ENCODE measurements at places on chromosomes 2 and 18. TPM values are rescaled to one million over a fixed set of nuclear protein-coding genes. Genes with fewer than 3 reads are reported as not detected.

Gene CFC1
- not detected for total RNA-seq

Gene RTP5
- not detected for total RNA-seq

Gene CAPN14
- total RNA-seq, result not detected

Gene PROKR1
- not detected for total RNA-seq

Gene CACNB4
- total RNA-seq, result 0.26 TPM

Gene TCF23
- total RNA-seq, result not detected

Gene CSRNP3
- total RNA-seq, result 0.08 TPM

Gene EPB41L3
- total RNA-seq, result not detected

Gene UGGT1
- 27.0 TPM for total RNA-seq

Gene REG3A
- total RNA-seq, result not detected

Gene CCDC178
- total RNA-seq, result not detected

Gene GALNT3
- 39.6 TPM for total RNA-seq

Gene ALPG
- not detected for total RNA-seq

Gene ARHGEF4
- total RNA-seq, result 0.13 TPM

- DNase-seq, result no peak
Observed at GRCh38 chr2:10190737-10191532, 68.4 kb downstream of the RRM2 start.

DNA sequence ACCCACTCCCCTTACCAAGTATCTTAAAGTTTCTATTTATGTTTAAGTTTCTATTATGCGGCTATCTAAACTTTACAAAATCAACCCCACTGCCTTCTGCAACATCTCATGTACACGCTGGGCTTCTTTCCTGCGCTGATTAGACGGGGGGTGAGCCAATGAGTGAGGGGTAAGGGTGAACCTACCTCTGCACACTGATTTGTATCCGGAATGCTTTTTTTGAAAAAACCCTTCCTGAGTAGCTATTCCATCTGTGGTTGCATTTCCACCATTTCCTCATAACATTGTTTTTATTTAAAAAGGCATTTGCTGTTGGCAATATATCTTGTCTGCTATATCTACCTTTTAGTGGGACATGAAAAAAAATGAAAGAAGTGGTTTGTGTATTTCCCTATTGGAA, 6.3 kb downstream of the ALPG start:
- DNase-seq, result no peak

DNA sequence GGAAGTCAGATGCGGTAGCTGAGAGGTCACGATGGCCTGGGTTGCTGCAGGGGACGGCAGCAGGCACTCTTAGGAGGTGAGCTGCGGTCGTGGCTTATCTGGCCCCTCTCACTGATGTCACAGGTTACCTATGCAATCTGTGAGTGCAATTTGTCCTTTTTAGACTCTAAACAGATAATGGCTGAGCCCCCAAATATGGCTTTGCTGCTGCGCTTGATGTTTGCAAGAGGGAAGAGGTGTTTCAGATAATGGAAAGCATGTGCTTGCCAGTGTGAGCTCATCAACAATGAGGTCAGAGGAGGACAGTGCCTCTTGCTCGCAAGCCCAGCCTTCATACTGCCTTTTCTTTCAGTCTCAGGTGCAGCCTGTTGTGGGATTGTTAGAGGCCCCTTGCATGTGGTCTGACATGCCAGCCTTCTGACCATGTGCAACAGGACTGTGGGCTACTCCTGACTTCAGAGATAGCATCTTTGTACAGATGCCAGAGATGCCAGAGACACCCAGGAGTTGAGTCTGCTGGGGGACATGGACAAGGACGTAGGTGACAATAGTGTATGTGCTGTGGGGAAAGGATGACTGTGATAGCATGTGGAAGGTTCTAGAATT, 151.3 kb downstream of the TANC1 start:
- no peak for DNase-seq

DNA sequence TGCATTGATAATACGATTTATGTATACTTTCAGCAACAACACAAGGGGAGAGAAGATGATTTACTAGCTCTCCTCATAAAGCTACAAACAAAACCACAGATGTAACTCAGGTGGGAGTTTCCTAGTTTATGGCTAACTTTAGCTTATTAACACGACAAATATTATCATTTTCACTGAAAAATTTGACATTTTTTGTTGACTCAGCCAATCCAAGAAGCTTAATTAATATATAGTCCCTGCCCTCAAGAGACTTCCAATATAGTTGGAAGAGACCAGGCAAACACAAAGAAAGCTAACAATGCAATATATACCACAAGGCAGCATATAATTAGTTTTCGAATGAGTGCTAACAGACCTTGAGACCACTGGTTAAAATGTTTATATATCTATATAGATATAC, 775 bp downstream of the WDR12 start:
- DNase-seq, result peak; percentile 11

- DNase-seq, result no peak
Observed at GRCh38 chr2:237159006-237159911, 73.6 kb downstream of the COPS8 start.

DNA sequence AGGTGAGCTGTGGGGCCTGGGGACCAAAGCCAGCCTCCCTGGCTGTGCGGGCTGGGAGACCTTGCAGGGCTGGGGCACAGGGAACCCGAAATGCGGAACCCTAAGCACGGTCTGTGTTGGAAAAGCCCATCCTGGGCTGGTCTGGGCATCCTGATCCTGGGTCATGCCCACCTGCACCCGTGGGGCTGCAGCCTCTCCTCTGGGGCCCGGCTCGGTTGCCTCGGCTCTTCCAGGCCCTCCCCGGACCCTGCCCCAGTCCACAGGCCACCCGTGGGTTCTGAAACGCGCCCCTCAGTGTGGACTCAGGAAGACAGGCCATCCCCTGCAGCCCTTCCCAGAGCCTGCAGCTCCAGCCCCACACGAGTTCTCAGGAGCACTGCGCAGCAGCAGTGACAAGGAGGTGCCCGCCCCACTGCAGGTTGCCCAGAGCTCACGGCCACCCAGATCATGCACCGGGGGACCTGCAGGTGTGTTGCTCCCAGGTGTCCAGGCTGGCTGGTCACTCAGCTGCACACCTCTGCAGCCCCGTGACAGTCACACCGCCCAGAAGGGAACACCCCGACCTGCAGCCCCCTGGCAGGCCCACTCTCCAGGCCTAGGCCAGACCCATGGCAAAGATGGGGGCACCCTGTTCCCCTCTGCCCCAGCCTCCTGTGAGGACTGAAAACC, 12.2 kb upstream of the NFATC1 start:
- no peak for DNase-seq

DNA sequence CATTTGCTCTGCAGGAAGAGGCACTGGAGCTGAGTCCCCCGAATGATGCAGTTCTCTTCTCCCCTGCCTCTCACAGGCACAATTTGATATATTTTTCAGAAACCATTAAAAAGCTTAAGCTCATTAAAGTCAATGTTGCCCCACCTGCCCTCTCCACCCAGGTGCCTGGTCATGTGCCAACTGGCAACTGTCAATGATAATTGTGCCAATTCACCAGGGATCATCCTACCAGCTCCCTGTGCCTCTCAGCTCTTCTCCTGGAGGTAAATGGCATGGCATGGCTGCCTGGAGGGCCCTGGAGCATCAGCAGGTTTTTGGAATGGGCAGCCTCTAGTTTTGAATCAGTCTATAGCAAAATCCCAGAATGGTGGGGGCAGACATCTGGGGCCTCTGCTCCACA, 279.6 kb upstream of the ID2 start:
- no peak for DNase-seq

DNA sequence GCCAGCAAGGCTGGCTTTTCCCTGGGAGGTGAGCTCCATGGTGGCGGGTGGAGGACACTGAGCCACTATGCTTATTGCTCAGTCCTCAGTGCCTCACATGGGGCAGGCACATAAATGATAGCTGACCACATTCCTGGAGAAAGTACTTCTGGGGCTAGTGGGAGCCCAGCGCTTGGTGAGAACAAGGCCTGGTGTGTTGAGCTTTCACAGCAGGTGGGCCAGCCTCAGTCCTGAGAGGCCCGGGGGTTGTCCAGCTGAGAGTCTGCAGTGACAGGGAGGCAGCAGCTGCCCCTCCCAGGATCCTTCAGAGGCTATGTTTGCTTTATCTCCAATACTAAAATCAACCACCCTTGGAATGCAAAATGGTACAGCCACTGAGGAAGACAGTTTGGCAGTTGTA, 217.7 kb downstream of the ZBTB7C start:
- DNase-seq, result no peak

DNA sequence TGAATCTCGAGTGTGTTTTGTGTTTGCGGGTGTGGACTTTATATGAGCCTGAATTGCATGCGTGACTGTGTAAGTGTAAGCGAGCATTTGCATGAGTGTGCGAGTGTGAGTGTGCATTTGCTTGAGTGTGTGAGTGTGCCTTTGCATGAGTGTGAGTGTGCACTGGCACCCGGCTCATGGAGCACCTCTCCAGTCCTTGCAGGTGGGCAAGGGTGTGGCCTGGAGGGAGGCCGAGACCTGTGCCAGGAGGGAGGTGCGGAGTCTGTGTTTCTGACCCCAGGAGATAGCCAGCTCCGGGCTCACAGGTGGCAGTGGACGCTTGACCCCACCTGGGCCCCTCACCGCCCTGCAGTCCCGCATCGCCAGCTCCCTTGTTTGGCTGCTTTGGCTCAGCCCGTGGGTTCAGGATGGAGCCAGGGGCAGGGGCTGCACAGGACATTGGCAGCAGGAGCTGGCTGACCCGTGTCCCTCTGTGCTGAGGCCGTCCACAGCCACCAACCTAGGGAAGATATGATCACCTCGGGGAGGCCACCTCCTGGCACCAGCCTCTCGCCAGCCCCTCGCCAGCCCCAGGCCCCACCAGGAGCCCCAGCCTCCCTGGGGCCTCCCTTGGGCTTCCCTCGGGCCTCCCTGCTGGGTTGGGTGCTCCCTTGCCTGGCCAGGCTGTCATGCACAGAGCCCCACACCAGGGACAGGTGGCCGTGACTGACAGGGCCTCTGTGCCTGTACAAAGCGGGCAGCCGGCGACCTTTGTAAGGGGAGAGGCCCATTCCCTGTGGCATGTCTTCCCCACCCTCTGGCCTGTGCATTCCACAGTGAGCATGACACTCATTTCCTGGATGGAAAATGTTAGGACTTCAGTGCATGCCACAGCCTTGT, 81.6 kb downstream of the PTGR3 start:
- peak; percentile 85 for DNase-seq

DNA sequence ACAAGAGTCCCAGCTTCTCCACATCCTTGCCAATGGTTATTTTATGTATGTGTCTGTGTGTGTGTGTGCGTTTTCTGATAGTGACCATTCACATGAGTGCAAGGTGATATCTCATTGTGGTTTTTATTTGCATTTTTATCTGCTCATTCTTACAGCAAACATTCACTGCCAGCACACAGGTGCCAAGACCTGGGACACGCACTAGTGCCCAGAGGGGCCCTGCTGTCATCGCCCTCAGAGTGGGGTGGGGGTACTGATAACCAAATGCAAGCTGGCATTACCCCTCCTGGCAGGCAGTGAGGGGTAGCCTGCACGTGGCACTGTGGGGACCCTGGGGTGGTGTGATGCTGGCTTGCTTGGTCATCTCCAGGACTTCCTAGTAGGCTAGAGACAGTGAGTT, 285.4 kb downstream of the LPIN1 start:
- DNase-seq, result no peak

- peak; percentile 63 for DNase-seq
Observed at GRCh38 chr2:186503827-186504606, 18.0 kb downstream of the ZC3H15 start.

DNA sequence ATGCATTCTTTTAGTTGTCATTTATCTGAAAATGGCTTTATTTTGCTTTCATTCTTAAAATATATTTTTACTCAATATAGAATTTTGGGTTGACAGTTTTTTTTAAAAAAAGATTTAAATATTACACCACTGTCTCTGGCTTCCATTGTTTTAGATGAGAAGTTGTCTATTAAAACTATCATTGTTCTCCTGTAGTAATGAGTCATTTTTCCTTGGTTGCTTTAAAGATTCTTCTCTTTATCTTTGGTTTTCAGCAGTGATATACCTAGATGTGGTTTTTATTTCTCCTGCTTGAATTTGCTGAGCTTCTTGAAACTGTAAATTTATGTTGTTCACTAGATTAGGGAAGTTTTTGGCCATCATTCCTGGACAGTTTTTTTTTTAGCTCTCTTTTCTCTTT, 26.7 kb upstream of the DLX2 start:
- DNase-seq, result no peak

DNA sequence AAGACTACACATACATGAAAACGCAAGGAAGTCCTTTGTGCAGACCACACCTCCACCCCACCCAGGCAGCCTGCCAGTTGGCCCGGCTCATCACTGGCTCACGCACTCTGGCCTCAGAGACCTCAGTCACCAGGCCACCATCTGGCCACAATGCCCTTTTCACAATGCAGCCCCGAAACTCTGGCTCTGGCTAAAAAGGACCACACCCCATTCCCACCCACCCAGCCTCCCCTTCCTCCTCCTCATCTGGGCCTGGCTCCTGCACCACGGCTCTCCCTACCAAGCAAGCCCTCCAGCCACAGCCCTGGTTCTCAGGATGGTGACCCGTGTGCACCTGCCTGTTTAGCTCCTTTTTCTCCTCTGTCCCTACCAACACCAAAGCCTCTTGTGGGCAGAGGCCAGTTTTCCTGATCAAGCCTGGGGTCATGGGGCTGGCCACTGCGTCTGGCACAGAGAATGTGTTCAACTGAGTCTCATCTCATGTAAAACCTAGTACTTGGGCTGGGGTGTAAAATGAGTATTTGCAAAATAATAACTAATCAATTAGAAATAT, 7.4 kb downstream of the HDAC4 start:
- DNase-seq, result no peak

GRCh38 chr2:48946449-48947048, 191.0 kb upstream of the LHCGR start:
- DNase-seq, result peak; percentile 63

DNA sequence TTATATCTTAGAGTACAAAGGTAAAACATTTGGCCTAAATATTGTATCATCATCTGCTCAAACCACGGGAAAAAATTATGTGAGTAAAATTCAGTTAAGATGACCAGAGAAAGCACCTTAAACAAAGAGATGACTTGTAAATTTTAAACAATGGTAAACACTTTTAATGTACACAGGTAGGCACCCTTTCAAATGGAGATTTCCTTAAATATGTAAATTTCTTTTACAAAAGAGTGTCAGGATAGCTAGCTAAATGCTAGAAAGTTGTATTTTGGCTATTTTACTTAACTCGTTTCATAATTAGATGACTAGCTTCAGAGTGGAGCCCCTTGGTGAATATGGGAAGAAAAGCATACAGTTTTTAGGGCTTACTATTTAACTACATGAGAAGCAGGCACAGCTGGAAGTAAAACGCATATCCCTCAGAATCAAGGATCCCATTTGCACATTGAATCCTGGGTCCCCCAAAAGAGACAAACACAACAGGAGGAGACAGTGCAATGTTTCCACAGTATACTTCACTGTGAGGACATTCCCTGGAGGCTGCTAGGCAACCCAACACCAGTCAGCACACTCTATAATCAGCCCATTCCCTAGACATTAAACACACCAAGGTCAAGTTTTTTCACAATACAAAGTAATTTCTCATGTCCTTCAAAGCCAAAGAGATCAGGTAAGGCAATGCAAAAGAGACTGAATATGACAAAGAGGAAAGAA, 1154.4 kb downstream of the DPP10 start:
- no peak for DNase-seq

DNA sequence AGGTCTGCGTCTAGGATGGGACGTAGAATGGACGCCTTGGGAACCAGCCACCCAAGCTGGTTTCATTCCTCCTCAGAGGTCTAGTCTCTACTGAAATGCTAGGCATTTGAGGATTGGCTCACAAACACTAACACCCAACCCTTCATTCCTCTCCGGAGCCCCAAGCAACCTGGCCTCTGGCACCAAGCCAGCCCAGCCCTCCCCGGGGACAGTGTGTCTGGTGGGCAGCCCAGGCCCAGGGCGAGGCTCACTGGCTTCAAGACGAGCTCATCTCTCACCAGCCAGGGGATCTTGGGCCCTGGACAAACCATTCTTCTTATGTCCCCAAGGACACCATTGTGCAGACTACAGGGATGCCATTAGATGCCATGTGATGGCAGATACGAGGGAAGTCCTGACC, 182.5 kb downstream of the CTIF start:
- no peak for DNase-seq
